ENCODE measurements at places on chromosomes 13 and 19.

GRCh38 chr13:76131551-76131950 lies 495.4 kb downstream of the LMO7 start:
- DNase-seq: no peak

DNA sequence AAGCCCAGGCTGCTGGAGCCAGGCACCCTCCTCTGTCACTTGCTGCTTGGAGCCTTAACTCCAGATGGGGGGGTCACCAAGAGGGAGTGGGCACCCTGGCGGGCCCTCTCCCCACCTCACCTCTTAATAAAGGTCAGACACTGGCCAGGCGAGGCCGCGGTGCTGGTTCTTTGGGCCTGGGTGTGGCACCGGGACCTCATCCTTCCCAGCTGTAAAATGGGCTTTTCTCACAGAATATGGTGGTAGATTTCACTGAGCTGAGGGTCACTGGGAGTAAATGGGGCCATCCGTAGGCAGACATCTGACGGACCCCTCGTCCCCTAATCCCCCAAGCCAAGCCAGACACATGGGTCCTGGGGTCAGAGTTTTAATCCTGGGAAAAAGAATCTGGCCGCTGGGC lies 14.9 kb downstream of the STAP2 start:
- no peak for DNase-seq

- no peak for DNase-seq
These were observed at the start of gene HCST for GRCh38 chr19:35901854-35902661. TSS of gene HCST (plus strand) at chr19:35902529. CDS start at chr19:35902594, 65 bp downstream.

DNA sequence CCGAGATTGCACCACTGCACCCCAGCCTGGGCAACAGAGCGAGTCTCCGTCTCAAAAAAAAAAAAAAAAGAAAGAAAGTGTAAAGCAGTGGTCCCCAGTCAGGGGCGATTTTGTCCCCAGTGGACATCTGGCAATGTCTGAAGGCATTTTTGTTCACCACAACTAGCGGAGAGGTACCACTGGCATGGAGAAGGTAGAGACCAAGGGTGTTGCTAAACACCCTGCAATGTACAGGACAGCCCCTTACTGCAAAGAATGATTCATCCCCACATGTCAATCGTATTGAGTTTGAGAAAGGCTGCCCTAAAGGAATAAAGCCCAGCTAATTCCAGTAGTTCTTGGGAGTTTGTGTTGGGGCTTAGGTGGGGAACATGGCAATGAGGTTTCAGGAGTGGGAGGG lies 38.7 kb downstream of the CYP4F2 start:
- DNase-seq: no peak

DNA sequence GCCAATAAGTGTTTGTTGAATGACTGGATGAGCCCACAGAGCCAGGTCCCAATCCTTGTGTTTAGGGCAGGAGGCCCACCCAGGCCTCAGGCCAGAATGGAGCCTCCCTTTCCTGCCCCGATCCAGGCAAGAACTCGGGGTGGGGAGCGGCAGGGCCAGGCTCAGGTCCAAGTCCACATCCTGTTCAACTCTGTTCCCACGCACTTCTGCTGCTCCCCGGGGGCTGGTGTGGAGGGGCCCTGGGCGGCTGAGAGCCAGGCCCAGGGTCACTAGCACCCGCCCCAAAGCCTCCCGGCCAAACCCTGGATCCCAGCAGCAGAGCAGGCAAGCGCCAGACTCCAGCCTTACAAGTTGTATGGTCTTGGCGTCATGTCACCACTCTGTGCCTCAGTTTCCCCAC lies 8.0 kb downstream of the ANGPTL8 start:
- no peak for DNase-seq

DNA sequence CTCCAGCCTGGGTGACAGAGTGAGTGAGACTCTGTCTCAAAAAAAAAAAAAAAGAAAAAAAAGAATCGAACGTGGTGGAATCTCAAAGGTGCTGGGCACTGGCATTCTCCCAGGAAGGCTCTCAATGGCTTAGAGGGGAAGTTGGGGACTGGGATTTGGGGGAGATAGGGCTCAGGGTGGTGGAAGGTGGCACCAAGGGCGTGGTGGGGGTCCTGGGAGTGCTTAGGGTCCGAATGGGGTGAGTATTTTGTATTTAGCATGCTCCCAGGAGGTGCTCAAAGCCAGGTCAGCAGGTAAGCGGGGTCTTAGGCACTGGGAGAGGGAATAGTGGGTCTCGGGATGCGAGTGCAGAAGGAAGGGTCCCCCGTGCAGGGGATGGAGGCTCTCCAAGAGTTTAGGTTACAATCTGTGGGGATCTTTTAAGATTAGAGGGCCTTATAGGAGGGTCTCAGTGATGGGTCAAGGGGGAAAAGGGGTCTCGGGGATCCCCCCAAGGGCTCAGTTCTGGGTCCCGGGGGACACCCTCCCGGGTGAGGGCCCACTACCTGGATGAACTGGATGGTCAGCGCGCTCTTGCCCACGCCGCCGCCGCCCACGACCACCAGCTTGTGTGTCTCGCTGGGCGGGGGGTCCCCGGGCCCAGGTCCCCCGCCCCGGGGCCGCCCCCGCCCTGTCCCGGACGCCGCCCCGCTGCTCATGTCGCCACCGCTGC lies 386 bp downstream of the RRAS start:
- DNase-seq: no peak

- no peak for DNase-seq
These were observed 2.6 kb upstream of the DOHH start for GRCh38 chr19:3503036-3503572.

GRCh38 chr13:113448885-113449692 lies 4.2 kb downstream of the ADPRHL1 start:
- DNase-seq: peak; percentile 91

- no peak for DNase-seq
These were observed 35.9 kb upstream of the IGFL1 start for GRCh38 chr19:46193678-46194077.

DNA sequence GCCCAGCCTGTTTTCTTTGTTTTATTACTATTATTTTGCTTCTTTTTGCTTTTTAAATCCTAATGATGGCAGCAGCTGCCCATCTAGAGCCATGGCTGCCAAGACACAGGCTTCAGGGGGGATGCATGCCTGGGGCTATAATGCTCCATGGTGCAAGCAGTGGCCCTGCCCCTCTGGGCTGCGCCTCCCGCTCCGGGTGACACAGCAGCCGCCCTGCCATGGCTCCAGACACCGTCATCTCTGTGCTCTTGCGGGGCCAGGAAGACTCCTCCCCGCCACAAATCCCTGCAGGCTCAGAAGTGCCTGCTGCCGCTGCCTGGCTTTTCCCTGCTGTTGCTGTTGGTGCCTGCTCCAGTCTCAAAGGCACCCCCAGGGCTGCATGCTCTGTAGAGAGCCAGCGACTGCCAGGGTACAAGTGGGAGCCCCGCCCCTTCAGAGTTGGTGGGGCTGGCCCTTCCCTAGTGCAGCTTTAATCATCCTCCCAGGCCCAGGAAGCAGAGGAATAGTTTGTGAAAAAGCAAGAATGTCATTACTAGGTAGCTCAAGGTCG lies 581.5 kb downstream of the FGF9 start:
- no peak for DNase-seq

- no peak for DNase-seq
These were observed 384.4 kb downstream of the DLEU7 start for GRCh38 chr13:50459046-50459445.

GRCh38 chr19:31451686-31452330 lies 102.6 kb upstream of the TSHZ3 start:
- DNase-seq: no peak

DNA sequence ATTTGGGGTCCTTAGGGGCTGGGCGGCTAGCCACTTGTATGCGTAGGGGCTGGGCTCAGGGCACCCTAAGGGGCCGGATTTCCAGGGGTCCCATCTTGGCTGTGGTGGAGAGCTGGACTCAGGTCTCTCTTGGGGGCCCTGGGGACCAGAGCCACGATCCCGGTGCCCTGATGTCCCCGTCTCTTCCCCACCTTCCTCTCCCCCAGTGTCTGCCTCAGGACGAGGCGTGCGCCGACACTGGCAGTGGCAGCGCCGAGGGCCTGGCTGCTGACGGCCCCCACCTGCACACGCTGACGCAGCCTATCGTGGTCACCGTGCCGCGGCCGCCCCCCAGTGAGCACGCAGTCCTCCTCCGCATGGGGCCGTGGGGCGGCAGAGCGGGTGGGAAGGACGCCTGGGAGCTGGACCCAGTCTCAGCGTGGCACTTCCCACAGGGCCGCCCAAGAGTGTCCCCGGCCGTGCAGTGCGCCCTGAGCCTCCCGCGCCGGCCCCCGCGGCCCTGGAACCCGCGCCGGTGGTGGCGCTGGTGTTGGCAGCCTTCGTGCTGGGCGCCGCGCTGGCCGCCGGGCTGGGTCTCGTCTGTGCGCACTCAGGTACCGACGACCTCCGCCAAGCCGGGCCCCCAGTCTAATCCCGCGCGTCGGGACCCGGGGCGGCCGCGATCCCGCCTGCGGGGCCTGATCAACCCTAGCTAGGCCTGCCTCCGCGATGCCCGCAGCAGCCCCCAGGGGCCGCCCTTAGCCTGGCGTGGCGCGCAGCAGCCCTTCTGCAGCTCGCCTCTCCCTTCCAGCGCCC lies 2.7 kb upstream of the SNAPC2 start:
- peak; percentile 57 for DNase-seq

- peak; percentile 49 for DNase-seq
These were observed 30.8 kb downstream of the FAM124A start for GRCh38 chr13:51252954-51253532.

DNA sequence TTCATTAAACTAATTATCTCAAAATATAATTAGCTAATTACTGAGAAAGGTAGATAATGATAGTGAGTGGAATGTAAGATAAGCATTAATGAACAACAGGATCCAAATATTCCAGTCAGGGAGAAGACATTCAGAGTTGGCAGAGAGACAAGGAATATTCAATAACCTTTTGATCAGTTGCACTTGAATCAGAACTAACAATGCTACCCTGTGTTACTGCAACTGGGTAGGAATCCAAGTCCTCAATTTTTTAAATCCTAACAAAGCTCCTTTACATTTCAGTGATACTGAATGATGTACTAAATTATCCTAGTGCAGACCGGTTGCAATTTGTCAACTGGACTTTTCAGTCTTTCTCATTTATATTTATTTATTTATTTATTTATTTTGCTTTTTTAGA lies 107.1 kb upstream of the MIR17HG start:
- DNase-seq: no peak

- no peak for DNase-seq
These were observed 335.6 kb downstream of the RBM26 start for GRCh38 chr13:79070343-79070974.

DNA sequence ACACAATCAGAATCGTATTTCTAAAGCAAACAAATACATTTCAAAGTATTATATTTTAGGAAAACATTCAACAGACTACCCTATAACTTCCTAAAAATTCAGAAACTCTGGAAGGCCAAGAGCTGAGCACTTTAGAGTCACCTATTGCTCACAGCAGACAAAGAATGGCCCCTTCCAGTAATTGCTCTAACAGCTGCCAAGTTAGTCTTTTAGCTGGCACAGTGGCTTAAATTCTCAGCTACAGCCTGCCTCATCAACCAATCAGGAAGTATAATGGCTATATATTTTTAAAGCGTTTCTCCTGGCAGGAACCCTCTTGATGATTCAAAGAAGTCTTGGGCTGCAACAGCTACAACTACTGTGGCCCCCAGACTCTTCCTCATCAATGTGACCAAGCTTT lies 14.9 kb upstream of the SLITRK5 start:
- DNase-seq: no peak

DNA sequence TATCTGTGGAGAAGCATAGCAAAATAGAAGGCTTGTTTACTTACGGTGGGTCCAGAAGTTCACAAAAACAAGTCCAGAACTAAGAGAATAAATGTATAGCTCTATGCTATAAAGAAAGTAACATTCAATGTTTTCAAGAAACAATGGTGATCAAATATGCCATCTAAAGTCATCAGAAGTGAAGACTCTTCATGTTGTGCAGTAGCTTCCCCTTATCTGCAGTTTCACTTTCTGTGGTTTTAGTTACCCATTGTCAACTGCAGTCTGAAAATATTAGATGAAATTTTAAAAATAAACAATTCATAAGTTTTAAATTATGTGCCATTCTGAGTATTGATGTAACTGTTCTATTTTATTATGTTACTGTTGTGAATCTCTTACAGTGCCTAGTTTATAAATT lies 72.5 kb downstream of the EDNRB start:
- no peak for DNase-seq

DNA sequence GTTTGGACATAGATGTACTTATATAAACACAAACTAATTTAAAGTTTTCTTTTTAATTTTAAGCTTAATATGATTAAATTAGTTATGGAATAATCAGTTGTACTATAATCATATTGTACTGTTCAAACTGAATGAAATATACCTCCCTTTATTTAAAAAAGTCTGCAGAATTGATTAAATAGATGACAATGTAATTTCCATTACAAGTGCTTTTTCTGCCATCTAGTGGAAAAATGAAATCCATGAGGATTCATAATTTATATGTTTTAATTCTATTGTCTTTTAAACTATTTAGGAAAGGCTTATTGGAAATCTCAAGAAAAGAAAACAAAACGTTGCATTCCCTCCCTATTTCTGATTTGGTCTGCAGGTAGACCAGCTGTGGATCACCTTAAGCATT lies 30.9 kb downstream of the MZT1 start:
- DNase-seq: no peak

- no peak for DNase-seq
These were observed 3.2 kb downstream of the SYDE1 start for GRCh38 chr19:15110418-15110815.

DNA sequence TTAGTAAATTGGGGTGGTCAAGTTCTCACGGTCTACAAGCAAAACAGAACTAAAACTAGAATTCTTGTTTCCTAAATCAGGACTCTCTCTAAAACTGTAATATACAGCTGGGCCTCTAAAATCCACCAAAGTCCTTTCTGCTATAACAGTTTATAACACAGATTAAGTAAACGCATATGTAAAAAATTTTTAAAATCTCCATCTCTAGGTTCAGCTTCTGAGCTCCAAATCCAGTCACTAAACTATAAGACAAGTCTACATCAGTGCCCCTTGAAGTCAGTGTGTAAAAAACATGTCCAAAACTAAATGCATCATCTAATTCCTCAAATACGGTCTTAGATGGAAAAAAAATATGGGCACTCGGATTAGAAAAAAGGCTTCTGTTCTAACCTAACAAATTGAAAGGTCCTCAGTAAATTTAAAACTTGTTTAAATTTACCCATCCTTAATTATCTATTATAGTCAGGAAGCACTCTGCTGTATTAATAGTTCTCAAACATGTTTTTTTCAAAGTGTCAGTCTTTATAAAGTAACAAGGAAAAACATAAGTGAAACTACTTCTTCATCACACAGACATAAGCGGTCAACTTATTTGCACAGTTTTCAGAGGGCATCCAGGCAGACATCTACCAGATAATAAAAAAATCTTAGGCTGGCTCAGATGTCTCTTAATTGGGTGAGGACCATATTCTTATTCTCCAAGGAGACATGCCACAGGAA lies 33.6 kb downstream of the ELF1 start:
- DNase-seq: no peak

Measured in HAP-1 (cell line).